ENCODE measurements at places on chromosomes 5 and 9.

GRCh38 chr9:112939418-112939817, 48.7 kb upstream of the SLC46A2 start:
- DNase-seq: no peak

DNA sequence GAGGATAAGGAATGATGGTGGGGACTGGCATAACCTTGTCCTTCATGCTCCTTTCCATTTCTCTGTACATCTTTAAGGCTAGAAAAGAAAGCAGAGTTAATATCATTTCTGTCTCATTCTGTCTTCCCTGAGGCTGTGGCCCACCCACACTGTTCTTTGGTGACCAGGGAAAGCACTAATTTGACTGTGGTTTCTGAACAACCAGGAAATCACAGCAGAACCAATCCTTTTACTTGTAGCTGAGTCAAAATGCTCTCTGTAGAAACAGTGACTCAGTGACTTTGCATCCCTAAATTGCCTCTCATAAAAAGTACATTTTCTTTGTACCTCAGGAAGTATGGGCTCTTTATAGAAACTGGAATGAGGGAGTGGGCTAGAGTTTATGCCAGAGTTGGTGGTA, 28.1 kb downstream of the IL33 start:
- DNase-seq: peak; percentile 32

- no peak for DNase-seq
These were observed 21.0 kb downstream of the DBH start for GRCh38 chr9:133657120-133657661.

DNA sequence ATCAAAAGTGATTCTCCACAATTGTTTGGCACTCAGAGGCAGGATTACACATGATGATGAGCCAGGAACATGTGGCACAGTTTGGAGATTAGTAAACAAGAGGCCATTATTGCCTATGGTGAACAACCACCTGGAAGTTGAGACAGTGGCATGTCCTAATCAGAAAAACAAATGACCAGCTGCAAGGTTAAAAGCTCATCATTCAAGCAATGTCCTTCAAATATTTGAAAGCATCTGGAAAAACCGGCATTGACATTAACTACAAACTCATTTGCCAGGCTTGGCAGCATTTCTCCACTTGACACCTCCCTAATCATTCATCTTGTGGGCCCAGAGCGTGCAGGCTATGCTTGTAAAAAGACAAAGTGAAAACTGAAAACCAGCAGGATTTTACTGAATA, 80.6 kb upstream of the MEGF10 start:
- DNase-seq: no peak

DNA sequence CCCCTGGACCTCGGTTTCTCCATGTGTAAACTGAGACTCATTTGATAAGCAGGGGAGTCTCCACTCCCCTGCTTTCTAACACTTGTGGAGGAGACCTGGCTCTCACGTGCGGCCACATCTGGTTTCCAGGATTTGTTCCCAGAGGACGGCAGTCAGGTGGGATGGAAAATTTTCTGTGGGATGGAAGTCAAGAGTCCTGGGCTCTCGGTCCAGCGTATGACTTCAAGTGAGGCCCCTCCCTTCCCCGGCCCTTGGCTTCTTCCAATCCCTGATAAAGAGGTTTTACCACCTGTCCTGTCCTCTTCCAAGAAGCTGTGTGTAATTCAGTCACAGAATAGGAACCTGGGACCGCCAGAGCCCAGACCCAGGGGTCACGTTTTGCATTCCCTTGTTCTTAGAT, 35.0 kb downstream of the TMOD1 start:
- DNase-seq: no peak

DNA sequence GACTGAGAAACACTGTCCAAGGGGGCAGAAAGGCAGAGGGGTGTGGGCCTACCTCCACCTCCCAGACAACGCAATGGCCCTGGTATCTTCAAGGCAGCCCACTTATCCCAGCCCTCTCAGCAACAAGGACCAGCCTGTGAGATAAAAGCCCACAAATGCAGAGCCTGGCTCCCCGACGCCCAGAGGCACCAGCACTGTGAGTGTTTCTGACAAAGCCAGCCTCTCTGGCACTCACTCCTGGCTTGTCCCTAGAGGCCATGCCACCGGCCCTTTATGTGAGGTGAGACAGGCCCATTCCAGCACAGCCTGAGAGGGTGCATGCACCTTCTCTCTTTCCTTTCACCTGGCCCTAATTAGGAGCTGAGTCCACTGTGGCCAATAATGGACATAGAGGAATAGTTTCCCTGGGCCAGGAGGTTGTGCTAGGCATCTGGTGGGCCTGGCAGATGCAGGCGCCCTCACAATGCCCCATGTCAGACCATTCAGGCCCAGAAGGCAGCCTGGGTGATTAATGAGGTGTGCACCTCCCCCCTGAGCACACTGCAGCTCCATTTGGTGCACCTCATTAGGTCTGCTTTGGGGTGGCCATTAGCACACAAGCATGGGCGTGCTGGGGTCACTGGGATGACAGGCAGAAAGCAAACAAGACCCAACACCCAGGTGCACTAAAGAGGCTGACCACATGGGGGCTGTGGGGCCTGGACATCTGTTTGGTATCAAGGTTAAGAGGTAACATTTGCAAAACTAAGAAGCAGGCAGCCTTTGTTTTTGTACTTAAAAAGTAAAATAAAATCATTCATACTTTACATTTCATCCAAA, 176.0 kb downstream of the MED10 start:
- no peak for DNase-seq

GRCh38 chr9:115254287-115255180, 136.6 kb upstream of the TNC start:
- DNase-seq: peak; percentile 57

- peak; percentile 94 for DNase-seq
These were observed 75.9 kb upstream of the PRR16 start for GRCh38 chr5:120388016-120388781.

GRCh38 chr9:84823421-84824271, 154.1 kb downstream of the NTRK2 start:
- DNase-seq: no peak

DNA sequence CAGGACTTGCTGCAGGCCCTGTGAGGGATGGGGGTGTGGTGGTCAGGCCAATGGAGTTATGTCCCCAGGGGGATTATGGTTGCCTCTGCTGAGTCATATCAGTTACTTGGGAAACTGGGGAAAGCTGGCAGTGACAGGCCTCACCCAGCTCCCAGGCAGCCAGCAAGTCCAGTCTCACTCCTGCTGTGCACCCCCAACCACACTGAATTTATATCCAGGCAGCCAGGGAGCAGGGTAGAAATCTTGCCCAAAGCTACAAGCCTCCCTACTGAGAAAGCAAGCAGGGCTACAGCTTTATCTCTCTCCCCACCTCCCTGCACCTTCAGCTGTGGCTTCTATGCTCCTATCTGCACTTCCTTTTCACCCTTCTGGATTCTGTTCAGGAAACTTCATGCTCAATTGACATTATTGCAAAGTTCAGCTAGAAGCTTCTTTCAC, 2076.0 kb upstream of the CDH9 start:
- no peak for DNase-seq

Measured in fibroblast of upper back skin (primary cell).